ENCODE measurements at places on chromosomes 11 and 22. TPM values are rescaled to one million over a fixed set of nuclear protein-coding genes. Genes with fewer than 3 reads are reported as not detected.

The MGAT3 gene
- 0.29 TPM for total RNA-seq

The GRAMD1B gene
- 66.8 TPM for total RNA-seq

The DENND6B gene
- 0.72 TPM for total RNA-seq

The FAM83F gene
- under 0.01 TPM for total RNA-seq

The MSANTD2 gene
- total RNA-seq = 13.7 TPM

The OTOG gene
- not detected for total RNA-seq

The PTGDR2 gene
- total RNA-seq = 0.32 TPM

The TMEM86A gene
- total RNA-seq = 1.4 TPM

The MYOD1 gene
- total RNA-seq = not detected

The ZPR1 gene
- total RNA-seq = 130 TPM

The WT1 gene
- 4.4 TPM for total RNA-seq

The ATP5MG gene
- 149 TPM for total RNA-seq

The ANO5 gene
- 0.03 TPM for total RNA-seq

The SMTNL1 gene
- not detected for total RNA-seq

The ACRV1 gene
- total RNA-seq = 0.16 TPM

The PRRG4 gene
- 0.37 TPM for total RNA-seq

The HNRNPUL2 gene
- 13.6 TPM for total RNA-seq

The ARHGAP20 gene
- total RNA-seq = 0.11 TPM

The TBX10 gene
- not detected for total RNA-seq

The UBE4A gene
- 30.0 TPM for total RNA-seq

The RASSF10 gene
- 0.08 TPM for total RNA-seq

The OR5P2 gene
- total RNA-seq = not detected

The KRTAP5-7 gene
- not detected for total RNA-seq

The SHANK3 gene
- 0.30 TPM for total RNA-seq

The FJX1 gene
- total RNA-seq = 44.0 TPM

The OR52E4 gene
- not detected for total RNA-seq

The PATE4 gene
- not detected for total RNA-seq

The CD3E gene
- not detected for total RNA-seq

The ENDOD1 gene
- total RNA-seq = 20.0 TPM

The OR8G1 gene
- 0.64 TPM for total RNA-seq

Measured in A375 (cell line).